ENCODE measurements at places on chromosomes 13 and 19.

GRCh38 chr19:35856546-35857149, at the start of gene KIRREL2:
TSS of gene KIRREL2 (plus strand) at chr19:35856911. CDS start at chr19:35857120, 209 bp downstream.
- DNase-seq = peak; percentile 71

DNA sequence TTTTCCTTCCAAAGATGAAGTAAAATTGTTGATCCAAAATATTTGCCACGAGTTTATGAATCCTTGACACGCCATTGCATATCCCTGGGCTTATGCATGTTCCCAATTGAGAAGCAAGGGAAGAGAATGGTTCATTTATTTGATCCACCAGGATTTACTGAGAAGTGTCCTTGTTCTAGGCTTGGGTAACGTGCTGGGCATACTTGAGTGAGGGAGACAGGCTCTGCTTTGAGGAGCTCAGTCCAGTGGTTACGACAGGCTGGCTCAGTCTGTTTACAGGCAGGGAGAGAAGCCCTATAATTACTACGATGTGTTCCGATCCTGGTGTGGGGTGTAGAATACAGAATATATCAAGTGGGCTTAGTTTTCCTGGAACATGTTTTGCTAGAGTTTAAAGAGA, 6.3 kb upstream of the PNMA8C start:
- DNase-seq = no peak

GRCh38 chr13:60152114-60152513, 11.6 kb downstream of the DIAPH3 start:
- DNase-seq = no peak

DNA sequence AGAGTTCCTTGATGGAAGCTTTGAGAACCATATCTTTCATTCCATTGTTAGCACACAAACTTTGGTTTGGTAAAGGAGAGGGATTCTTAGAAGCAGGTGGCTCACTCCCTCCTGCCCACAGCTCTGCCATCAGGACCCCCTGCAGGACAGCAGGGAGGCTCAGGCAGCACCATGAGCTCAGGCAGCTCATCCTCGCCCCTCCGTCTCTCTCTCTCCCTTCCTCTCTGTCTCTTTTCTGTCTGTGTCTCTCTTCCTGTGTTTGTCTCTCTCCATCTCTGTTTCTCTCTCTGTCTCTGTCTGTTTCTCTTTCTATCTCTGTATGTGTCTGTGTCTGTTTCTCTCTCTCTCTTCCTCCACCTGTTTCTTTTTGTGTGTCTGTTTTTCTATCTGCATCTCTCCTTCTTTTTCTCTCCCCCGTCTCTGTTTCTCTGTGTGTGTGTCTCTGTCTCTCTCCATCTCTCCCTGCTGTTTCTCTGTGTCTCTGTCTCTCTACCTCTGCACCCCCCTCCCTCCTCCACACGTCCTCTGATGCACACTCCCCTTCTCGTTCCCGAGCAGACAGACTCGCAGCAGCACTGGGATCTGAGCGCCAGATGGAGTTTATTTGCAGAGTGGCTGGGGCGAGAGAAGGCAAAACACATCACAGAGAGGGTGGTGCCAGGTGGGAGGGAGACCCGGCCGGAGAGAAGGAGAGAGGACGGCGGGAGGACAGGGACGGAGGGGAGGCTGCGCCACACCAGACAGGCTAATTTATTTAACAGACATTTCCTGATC, 8.7 kb downstream of the SBK2 start:
- DNase-seq = peak; percentile 37

- DNase-seq = no peak
These were observed 2.6 kb upstream of the LGALS4 start for GRCh38 chr19:38815059-38816001.

DNA sequence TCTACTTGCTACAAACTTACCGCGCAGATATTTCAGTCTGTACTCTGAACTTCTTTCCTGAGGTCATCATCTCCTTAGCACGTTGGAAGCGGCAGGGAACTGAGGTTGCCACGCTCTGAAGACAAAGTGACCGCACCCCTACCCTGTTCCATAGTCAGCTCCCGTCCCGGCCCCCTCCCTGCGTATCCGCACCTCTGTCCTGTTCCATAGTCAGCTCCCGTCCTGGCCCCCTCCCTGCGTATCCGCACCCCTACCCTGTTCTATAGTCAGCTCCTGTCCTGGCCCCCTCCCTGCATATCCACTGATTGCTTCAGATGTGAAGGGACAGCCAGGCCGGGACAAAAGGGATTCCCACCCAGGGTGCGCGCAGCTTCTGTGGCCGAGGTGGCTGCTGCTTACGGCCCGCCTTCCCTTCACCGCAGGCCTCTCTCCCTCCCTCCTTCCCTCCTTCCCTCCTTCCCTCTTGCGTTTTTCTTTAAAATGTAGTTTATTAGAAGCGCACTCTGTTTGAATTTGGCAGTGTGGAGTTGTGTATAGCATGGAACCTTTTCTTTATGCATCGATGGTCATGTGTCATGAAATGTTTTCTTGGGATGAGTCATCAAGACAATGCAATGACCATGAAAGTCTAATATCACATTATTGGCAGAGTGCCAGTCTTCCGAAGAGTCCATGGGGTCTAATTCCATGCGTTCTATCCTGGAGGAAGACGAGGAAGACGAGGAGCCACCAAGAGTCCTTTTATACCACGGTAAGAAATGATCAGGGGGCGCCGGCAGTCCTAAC, 21.9 kb upstream of the NDUFS7 start:
- DNase-seq = no peak

- no peak for DNase-seq
These were observed 8.7 kb upstream of the SBNO2 start for GRCh38 chr19:1182727-1183126.

DNA sequence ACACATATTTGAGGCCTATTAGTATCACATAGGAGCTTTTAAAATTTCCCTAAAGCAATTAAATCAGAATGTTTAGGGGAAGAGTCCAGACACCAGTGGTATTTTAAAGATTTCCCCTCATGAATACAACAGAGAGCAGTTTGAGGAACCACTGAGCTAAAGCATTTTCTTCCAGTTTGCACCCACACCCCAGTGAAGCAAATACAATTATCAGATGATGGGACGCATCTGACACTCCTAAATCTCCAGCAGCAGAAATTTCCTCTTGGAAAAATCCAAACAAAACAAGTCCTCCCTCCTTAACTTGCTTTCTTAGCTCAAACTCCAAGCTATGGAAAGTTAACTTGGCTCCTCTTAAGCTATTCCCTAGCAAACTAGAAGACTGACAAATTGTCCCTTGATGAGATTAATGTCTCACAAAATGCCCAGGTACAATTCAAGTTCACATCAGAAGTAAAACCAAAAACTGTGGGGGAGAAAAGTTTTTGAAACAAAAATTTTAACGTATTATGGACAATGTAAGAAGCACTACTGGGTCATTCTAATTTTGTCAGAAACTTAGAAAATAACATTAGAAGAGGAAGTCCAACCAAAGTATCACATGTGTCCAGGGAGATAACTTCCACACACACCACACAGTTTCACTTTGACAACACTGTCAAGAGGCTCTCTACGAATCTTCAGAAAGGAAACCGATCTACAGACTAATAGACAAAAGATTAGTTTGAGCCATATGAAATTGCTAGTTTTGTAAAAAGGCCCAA, 74.1 kb downstream of the ABCC4 start:
- DNase-seq = no peak

DNA sequence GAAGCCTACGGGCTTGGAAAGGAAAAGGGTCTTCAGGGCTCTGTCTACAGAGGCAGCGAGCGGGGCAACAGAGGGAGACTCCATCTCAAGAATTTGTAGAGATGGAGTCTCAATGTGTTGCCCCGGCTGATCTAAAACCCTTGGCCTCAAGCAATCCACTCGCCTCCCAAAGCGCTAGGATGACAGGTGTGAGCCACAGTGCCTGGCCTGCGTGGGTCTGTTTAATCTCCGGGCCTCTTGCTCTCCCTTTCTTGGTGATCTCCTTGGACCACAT, 8.1 kb downstream of the RPS9 start:
- no peak for DNase-seq

DNA sequence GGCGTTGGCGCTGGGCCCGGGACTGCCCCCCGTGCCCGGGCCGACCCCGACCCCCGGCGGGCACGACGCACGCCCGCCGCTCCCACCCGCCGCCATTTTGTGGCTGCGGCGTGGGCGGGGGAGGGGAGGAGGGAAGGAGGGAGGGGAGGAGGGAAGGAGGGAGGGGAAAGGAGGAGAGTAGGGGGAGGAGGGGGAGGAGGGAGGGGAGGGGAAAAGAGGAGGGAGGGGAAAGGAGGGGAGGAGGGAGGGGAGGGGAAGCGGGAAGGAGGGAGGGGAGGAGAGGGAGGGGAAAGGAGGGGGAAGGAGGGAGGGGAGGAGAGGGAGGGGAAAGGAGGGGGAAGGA, at the start of gene BTBD2:
Gene BTBD2, minus strand, starts transcription at position 107 of the 343 bp plus-strand sequence. Its CDS starts 11 bp downstream, at position 96.
- no peak for DNase-seq

GRCh38 chr13:112907286-112907685, 61.7 kb upstream of the MCF2L start:
- no peak for DNase-seq

GRCh38 chr19:46714444-46715106, 2.3 kb downstream of the PRKD2 start:
- peak; percentile 69 for DNase-seq

DNA sequence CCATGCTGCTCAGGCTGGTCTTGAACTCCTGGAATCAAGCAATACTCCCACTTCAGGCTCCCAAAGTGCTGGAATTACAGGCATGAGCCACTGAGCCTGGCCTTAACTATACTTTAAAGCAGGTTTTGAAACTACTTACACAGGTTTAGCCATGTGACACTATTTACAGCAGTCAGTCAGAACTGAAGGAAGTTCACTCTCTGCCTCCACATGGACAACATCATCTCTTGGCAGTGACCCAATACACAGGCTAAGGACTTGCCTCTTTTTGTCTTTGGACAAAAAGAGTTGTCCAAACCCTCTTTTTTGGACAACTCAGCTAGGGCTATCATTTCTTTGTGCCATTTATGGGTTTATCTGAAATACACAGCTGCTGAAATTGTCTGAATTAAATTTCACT, 89.0 kb upstream of the CLDN10 start:
- DNase-seq = no peak

DNA sequence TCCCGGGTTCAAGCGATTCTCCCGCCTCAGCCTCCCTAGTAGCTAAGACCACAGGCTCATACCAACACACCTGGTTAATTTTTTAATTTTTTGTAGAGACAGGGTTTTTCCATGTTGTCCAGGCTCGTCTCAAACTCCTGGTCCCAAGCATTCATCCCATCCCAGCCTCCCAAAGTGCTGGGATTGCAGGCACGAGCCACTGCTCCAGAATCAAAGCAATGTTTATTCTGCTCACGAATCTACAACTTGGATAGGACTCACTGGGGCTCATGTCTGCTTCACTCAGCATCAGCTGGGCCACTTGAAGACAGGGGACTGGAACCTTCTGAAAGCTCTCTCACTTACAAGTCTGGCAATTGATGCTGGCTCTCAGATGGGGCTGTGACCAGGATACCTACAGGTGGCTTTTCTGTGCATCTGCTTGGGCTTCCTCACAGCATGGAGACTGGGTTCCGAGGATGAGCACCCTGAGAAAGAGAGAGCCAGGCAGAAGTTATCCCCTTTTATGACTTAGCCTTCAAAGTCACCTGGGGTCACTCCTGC, 8.2 kb upstream of the ZNF792 start:
- no peak for DNase-seq

DNA sequence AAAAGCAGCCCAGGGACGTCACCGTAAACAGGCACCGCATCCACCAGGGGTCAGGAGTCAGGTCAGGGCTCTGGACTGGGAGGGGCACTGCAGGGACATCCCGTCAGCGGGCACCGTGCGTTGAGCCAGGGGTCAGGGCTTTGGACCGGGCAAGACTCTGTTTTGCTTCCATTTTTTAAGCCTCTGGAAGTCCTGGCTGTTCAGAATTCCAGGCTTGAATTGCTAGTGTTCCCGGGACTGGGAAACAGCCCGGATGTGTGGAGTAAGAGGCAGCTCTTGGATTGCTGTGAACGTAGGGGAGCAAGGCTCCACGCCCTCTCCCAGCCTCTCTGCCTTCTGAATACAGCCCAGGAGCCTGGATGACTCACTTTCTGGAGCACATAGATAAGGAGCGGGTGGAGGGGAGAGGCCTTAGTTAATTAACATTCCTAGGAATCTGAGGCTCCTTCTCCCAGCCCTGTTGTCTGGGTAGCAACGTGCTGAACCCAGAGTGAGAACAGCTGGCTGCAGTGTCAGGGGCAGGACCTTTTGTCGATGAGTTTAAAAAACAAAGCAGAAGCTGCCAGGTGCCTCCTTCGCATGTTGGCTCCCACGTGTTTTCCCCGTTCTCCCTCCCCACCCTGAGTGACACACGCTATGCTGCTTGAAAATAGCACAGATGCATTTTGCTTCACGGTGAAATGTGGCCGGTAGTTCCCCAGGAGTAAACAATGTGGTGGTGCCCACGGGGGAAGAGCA, 21.9 kb downstream of the ATP11A start:
- peak; percentile 64 for DNase-seq

DNA sequence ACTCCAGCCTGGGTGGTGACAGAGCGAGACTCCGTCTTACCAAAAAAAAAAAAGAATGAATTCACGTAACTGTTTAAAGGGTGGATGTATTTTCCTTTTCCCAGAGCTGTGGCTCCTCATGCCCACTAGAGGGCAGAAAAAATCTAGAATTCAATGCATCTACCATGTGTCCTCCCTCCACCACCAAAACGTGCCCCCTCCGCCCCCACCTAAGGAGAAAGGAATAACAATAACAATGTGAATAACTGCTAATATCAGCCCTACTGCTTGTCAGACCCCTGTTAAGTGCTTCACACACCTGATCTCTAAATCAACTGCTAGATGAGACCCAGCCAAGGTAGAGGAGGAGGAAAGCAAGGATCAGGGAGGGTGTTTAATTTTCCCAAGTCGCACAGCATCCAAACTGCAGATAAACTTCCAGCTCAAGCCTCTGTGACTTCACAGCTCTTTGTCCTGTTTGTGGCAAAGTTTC, 20.2 kb upstream of the PNMA8B start:
- DNase-seq = no peak

DNA sequence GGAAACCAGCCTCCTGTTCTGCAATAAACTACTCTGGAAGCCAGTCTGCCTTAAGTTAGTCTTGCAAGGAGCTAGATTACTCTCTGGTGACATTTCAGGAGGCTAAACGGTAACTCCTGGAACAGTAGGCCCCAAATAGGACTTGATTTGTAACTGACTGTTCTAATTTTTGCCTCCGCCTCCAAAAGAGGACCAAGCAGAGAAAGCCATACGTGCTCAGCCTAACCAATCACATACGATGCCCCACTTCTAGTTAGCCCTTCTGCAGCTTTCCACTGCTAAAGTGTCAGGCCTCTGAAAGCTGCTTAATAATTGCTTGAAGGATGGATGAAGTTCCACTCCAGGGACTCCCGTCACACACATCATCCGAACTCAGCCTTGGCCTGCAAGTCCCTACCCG, 744 bp downstream of the ZNF805 start:
- no peak for DNase-seq

DNA sequence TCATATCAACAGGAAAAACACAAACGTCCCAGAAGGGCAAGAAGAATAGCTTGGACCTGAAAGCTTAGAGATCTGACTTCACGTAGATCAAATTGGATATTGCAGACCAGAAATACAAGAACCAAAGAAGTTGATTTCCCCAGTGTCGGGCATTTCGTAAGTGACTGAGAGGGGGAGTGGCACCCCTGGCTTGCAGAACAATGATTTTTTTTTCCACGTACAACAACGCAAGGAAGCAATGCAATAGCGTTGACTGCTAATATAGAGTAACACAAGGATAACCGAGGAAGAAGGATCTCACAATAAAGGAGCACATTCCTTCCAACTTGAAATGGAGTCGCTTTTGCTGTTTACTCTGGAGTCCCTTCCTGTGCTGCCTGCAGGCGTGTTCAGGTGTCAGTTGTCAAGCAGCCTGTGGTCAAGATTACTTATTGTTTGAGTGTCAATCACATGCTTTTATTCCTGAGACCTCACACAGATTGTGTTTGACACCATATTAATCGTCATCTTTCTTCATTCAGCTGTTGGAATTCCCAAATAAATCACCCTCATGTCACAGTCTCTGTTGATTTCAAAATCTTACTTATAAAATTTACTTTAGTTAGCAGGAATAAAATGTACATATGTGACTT, 139.4 kb downstream of the FREM2 start:
- DNase-seq = no peak
